Nucleus accumbens (tissue), 56 donors: ENCODE measurements at places on chromosomes 7 and 10.

DNA sequence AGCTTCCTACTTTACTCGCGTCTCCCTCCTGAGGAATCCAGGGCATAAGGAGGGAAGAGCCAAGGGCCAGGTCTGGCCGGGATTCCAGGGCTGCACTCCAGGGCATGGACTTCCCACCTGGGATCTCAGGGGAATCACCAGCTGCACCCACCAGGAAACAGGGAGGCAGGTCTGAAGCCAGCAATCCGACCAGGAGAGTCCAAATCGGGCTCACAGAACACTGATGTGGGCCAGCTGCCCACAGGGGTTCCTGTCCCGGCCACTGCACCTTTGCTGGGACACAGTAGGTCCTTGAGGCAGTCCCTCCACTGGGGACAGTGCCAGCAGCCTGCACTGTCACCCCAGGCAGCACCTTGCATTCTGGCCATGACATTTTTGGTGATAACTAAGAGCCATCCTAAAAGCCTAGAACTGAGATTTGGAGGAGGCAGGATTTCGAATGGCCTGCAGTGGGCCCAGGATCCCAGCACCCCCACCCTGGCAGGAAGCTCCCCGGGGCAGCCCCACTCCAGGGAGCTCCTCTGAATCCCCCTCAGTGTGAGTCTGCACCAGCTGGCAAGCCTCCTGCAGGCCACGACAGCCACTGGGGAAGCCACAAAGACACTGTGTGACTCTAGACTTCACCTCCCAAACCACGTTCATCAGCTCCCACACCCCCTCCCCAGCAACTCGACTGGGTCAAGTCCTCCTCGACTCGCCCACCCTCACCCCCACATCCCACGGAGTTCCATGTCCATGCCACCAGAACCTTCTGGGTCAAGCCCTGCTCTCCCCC lies 71.5 kb upstream of the PPP2R2D start:
- DNase-seq, result no peak

- DNase-seq, result no peak
Observed at GRCh38 chr7:78704504-78704903, 749.0 kb downstream of the MAGI2 start.

GRCh38 chr10:23980094-23980493 lies 228.8 kb upstream of the KIAA1217 start:
- no peak for DNase-seq

GRCh38 chr7:90999989-91000979 lies 263.9 kb upstream of the FZD1 start:
- no peak for DNase-seq

DNA sequence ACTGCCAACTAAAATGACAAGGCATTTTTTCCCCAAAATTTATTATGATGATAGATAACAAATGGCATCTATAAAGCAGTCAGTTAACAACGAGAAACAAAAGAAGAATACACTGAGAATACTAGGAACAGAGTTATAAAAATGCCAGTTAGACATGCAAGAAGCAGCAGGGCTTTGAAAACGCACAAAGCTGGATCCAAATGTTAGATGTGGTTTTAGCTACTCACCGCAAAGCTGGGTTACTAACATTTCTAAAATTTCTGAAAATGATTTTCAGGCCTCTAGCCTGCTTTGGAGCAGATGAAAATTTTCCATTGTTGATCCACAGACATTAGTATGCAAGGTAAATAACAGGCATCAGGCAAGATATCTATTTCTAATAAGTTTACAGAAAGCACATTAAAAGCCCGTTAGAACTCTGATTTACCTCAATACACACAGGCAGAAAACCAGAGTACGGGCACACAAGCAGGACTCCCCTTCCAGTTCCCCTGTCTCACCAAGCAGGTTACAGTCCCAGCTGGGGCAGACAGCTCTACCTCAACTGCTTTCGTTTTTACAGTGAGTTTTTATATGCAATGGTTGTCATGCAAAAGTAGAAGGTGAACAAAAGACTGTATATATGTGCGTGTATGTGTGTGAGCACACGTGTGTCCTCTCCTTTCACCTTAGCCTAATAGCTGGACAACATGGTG lies 37.9 kb downstream of the GLI3 start:
- DNase-seq, result no peak

DNA sequence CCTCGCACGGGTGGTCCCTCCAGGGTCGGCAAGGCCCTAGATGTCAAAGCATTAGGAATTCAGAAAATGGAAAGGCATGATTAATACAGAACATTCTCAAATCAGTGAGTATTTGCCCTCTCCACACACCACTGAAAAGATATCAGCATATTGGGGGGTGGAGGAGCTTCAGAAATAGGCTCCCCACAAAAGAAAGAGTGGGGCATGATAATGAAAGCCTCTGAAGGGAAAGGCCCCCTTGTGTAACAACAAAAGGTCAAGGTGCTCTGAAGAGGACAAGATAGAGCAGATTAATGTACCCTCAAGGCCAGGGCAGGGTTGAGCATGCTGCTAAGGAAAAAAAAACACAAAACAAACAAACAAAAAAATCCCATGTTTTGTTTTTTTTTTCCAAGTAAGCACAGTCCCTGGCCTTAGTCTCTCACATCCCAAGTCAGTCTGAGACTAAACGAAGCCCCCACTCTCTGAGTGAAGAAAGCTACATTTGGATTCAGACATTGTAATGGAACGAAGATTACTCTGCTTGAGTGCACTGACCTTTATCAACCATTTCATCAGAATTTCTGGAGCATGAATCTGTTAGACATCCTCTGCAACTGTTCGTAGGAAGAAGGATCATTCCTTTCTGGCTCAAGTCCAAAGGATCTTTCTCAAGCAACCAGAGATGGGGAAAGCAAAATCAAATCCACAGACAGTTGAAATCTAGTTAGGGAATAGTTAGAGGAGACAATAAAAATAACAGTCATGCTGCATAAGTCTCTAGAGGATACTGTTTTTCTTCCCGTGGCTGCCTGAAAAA lies 27.4 kb upstream of the DGKI start:
- no peak for DNase-seq

DNA sequence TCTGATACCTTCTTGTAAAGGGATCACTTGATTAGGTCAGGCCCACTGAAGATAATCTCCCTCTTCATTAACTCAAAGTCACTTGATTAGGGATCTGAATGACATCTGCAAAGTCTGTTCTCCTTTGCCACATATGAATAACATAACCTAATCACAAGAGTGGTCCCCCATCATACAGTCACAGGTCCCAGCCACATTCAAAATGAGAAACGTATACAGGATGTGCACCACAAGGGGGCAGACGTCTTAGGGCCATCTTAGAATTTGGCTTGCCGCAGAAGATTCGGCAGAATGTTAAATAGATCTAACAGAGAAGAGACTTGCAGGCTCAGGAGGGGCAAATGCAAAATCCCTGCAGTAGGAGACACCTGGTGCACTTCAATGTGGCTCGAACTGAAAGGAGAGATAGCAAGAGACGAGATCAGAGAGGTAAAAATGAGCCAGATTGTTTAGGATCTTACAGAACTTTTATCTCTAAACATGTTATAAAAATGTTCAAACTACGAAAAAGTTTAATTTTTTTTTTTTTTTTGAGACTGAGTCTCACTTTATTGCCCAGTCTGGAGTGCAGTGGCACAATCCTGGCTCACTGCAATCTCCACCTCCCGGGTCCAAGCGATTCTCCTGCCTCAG lies 10.4 kb upstream of the SMC3 start:
- DNase-seq, result no peak

- DNase-seq, result peak; percentile 70
Observed at GRCh38 chr10:86401588-86402282, 35.1 kb upstream of the GRID1 start.

- no peak for DNase-seq
Observed at GRCh38 chr10:22958338-22958737, 30.5 kb downstream of the ARMC3 start.

GRCh38 chr10:131653140-131653539 lies 247.7 kb upstream of the PPP2R2D start:
- DNase-seq, result no peak

DNA sequence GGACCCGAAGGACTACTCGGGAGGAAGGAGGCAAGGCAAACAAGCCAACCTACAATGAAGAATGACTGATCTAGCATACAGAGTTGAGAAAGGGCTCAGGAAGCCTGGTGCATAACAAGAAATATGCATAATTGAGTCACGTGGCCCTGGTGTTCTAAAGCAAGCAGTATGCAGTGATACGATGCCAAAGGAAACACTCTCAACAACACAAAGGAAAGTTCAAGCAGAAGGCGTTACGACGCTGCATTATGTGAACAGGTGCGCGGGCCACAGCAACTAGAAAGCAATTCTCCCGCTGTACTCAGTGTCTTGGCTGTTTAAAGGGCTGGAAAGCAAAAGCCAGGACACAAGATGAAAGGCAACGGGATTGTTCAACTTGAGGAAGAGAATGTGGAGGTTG lies 100.8 kb downstream of the PRTFDC1 start:
- DNase-seq, result no peak

- no peak for DNase-seq
Observed at GRCh38 chr7:119065966-119066365, 841.5 kb downstream of the ANKRD7 start.

DNA sequence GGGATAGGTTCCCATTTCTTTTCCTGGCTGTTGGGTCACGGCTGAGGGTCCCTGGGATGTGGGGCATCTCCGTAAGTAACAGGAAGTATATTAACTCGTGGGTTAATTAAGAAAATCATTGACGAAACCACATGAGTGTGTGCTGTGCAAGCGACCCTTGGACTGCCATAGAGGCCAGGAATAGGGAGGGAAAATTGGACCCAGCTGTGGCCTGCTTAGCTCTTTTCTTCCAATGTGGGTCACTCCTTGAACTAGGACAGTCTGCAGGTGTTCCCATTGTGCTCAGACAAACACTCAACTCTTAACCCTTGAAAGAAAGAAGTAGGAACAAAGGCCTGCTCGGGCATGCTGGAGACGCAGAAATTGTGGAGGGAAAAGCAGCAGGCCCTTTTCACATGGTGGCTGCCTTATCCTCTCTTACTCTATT lies 25.6 kb upstream of the PLEKHA1 start:
- DNase-seq, result no peak

GRCh38 chr7:81690688-81691087 lies 79.2 kb downstream of the HGF start:
- no peak for DNase-seq

DNA sequence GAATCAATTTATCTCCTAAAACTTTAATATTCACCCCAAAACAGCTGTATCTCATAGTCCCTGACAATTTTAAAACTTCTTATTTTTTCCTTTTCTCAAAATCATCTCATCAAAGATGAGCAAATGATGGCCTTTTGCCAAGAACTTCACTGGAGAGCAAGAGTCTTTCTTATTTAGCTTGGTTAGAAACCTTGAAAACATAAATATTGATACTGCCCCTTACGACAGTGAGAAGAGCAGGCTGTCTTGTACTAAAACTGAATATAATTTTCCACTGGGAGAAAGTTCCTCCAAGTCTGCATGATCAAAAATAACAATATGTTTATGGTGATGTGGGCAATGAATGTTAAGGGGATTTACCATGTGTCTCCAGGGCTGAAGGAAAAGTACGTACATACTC lies 109.0 kb downstream of the COL28A1 start:
- DNase-seq, result no peak

DNA sequence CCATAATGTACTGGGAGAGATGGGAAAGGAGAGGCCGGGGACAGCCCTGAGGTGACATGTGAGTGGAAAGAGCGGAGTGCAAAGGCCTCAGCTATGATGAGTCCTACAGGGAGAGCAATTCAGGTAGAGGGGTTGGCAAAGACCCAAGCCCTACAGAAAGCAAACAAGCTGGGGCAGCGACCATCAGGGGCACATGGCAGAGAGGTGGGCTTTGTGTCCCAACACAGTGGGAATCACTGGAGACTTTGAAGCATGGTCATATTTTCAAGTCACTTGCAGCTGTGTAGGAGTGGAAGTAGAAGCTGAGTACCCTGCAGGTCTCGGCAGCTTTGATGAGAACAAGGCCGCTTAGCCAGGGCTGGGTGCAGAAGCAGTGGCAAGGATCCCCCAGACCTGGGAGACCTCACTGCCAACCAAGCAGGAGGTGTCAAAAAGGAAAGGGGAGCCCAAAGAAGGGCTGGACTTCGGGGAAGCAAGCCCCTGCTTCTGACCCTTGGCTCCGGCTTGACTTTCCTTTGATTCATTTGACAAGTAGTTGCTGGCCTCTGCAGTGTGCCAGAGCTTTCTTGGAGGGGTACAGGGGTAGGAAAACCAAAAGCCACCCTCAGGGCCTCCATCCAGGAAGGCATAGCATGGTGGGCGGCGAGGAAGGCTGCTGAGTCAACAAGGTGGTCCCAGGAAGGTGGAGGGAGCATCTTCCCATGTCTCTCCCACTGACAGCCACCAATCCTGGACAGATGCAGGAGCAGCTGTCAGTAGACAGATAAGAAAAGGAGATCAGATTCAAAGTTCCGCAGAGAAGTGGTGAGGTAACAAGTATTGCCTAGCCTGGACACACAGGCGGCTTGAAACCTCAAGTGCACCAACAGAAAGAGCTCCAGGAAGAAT lies 1.9 kb upstream of the PGAM2 start:
- no peak for DNase-seq

DNA sequence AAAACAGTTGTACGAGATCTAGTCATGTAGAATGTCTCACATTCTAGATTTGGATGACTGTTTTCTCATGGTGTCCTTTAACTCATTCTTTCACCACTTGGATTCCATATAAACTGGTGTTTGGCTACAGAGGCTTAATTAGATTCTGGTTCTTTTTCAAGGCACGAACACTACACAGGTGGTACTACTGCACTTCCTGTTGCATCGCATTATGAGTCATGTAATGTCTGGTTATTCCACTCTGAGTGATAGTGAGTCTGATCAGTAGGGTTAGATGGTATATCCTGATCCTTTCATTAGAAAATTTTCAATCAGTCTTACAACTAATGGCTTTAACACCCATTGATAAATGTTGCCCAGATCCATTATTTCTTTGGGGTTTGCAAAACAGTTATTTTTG lies 11.2 kb upstream of the AKAP9 start:
- DNase-seq, result no peak

GRCh38 chr7:33118383-33118782 lies 9.2 kb upstream of the RP9 start:
- no peak for DNase-seq

DNA sequence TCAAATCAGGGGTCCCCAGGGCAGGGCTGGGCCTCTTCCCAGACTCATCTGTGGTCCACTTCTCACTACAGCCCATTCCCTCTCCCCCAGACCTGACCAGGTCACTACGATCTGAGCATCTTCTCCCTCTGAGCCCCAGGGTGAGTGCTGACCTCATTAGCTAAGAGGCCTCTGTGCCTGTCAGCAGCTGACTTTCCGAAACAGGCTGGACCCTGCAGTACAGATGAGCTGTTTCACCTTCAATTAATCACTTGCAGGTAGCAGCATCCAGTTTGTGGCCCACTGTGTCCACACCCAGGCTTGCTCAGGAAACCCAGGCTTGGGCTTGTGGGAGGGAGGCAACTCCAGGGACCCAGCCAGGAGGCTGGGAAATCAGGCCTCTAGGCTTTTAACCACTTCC lies 24.3 kb downstream of the SRRM3 start:
- DNase-seq, result no peak

- no peak for DNase-seq
Observed at GRCh38 chr10:11191678-11192077, 174.0 kb downstream of the CELF2 start.

- no peak for DNase-seq
Observed at GRCh38 chr10:97648562-97649404, 8.3 kb downstream of the PI4K2A start.
